ENCODE measurements at places on chromosomes 4 and X.

DNA sequence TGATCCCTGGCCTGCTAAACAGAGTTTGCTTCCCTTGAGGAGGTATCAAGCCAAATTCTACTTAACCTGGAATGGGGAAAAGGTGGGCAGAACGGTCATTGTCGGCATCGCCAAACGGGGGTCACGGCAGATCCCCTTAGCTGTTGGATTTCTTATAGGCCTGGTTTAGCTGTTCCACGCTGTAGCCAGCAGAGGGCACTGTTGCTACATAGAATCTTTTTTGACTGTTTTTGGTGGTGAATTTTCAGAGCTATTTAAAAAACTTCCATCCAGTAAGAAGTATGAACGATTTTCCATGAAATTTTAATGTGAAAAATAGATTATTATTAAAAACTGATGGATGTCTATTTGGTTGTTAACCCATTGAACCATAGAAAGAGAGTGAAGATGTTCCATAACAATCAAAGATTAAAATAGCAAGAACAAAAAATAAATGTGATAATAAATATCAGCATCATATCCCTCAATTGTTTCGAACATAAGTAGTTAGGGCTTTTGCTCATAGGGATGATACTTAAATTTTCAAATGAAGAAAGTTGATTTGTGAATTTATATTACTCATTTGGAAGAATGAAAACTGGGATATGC, 56.6 kb downstream of the LINC00632 start:
- peak; percentile 68 for DNase-seq

DNA sequence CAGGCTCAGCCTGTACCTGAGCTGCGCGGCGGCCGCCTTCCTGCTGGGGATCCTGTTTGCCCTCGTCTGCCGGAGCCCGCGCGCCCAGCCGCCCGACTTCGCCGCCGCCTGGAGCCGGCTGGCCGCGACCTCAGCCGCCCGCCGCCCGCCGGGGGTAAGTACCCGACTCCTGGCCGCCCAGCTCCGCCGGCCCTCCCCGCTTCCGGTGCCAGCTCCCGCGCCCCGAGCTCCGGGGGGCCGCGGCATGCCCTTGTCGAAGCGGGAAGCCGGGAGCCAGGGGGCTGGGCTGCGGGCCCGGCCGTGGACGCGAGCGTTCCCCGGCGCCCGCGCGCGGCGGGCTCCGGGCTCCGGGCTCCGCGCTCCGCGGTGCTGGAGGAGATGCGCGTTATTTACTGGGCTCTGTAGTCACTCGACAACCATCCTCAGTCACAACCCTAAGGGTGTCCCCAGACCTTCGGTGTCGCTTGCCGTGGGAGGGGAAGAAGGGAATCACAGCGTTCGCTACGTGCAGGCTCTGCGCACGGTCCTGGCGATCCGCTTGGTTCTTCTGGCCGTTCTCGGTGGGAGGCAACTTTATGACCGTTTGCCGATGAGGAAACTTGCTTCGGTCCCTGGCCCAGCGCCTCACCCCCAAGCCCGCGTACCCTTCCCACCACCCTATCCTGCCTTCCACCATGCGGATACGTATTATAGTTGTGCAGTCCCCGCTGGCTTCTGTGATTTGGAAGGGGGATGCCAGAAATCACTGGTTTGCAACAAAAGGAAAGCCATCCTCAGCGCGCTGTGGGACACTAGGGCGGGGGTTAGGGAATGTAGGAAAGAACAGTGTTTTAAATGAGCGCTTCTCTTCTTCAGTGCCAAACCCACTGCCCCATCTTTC, 944 bp downstream of the SNX25 start:
- peak; percentile 75 for DNase-seq

DNA sequence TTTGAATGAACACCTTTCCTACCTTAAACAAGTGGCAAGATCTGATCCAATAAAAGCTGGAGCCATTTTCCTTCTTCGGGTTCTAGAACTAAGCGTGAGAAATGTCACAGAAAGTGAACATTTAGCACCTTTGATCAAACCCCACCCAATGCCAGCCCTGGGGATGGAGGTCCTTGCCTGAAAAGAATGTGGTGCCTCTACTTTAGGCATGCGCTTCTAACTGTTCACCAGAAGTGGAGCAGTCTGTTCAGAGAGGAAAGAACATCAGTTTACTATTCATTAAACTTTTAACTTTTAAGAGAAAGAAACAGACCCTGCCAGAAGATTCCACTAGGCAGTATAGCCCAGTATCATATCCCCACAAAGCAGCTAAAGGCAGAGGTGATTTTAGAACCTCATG, 75.9 kb downstream of the INTS12 start:
- DNase-seq, result peak; percentile 10

DNA sequence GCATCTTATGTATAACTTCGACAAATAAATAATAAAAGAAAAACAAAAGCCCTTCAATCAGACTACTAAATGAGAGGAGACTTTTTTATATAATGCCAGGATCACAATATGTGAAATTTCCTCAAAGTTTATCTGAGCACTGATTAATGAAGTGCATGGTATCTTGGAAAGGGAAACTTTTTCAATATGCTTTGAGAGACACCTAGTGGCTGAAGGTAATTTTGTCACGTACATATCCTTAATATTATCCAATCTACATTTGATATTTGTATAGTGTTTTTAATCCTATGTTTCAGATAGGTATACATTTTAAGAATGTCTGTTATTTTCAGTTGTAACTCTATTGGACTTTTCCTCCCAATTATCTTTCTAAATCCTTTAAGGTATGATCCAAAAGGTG, 146.8 kb downstream of the KLHL4 start:
- DNase-seq, result peak; percentile 33

DNA sequence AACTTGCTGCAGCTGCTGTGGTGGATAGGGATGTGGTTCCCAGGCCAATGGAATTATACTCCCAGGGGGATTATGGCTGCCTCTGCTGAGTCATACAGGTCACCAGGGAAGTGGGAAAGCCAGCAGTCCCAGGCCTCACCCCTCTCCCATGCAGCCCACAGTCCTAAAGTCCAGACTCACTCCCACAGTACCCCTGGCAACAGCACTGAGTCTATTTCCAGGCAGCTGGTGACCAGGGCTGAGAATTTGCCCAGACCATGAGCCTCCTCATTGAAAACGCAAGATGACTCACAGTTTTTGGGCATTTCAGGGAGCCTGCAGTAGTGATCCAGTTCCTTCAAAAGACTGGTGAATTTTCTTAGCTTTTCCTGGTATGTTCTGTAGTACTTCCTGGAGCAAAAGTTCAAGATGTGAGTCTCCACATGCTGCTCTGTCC, 137.6 kb downstream of the NPNT start:
- no peak for DNase-seq

Data from neural progenitor cell (in vitro differentiated cells).